ENCODE measurements at places on chromosomes 13 and 19. TPM values are rescaled to one million over a fixed set of nuclear protein-coding genes. Genes with fewer than 3 reads are reported as not detected.

- no peak for DNase-seq
- H3K27ac ChIP-seq, result no peak overlapping the region
- no peak overlapping the region for H3K4me3 ChIP-seq
- H3K4me1 ChIP-seq, result peaks cover 25% of the 10 kb centered on the region
- H3K27me3 ChIP-seq, result no peaks in the 10 kb centered on the region
Measured at GRCh38 chr13:98348466-98349200, 171.6 kb upstream of the RNF113B start.

LSM7 gene
- 21.1 TPM for total RNA-seq

DNA sequence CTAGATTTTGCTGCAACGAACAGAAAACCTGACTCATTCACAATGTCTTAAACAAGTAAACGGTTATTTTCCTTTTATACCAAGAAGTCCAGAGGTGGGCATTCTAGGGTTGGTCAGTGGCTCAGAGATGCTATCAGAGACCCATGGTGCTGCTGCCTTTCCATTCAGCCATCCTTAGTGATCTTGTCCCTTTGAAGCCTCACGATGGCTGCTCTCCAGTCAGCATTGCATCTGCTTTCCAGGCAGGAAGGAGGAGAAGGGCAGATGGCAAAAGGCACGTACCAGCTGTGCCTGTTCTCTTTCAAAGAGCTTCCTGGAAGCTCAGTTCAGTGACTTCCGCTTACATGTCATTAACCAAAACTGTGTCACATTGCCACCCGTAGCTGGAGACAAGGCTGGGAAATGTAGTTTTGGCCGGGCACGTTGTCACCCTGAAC is 30.1 kb downstream of the WDFY2 start:
- no peaks in the 10 kb centered on the region for H3K36me3 ChIP-seq
- no peak overlapping the region for H3K4me3 ChIP-seq
- no peaks in the 10 kb centered on the region for H3K27me3 ChIP-seq
- DNase-seq, result no peak
- H3K27ac ChIP-seq, result no peak overlapping the region
- peaks cover 17% of the 10 kb centered on the region for H3K4me1 ChIP-seq

GRCh38 chr13:32047088-32047487 is 15.5 kb downstream of the FRY start:
- H3K27ac ChIP-seq, result no peak overlapping the region
- no peaks in the 10 kb centered on the region for H3K36me3 ChIP-seq

KLF2 gene
- total RNA-seq, result 15.9 TPM

GRCh38 chr19:55652311-55653128 is 2.3 kb upstream of the U2AF2 start:
- H3K27me3 ChIP-seq, result no peaks in the 10 kb centered on the region
- H3K27ac ChIP-seq, result no peak overlapping the region
- H3K36me3 ChIP-seq, result no peaks in the 10 kb centered on the region

MCEMP1 gene
- total RNA-seq, result not detected

- H3K4me3 ChIP-seq, result no peak overlapping the region
- H3K36me3 ChIP-seq, result no peaks in the 10 kb centered on the region
- no peaks in the 10 kb centered on the region for H3K4me1 ChIP-seq
- no peak overlapping the region for H3K27ac ChIP-seq
Measured at GRCh38 chr13:107065036-107065435, 497.1 kb upstream of the ARGLU1 start.

DNA sequence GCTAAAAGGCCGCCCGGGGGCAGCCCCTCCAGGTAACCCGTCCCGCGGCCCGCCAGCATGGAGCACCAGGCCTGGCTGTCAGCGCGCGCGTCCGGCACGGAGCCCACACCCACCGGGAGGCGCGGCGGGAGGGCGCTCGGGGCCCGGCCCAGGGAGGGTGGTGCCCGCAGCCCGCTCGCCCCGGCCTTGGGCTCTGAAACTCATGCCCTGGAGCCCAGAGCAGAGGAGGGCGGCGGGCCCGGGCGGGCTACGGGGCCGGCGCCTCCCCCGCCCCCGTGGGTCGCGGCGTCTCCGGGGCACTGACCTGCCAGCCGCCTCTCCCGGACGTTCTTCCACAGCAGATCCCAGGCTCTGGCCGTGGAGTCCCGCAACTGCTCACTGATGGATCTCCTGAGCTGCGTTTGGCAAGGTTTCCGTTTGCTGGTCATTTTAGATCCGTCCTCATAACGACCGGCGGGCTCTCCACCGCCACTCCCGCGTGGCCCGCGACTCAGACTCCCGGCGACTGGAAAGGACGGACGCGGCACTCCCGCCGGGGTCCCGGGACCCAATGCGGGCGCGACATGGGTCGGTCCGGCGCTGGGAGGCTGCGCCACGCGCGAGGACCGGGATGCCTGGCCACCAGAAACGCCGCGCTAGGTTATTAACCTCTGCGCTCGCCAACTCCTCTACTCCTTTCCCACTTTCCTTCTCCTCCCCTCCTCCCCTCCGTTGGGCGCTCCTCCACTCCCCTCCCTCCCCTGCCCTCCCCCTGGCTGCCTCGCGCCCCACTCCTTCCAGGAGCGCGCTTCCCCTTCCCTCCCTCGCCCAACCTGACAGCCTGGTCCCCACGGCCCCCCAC is 64.7 kb upstream of the STARD13 start:
- H3K27me3 ChIP-seq, result no peaks in the 10 kb centered on the region
- no peaks in the 10 kb centered on the region for H3K36me3 ChIP-seq

CAMSAP3 gene
- total RNA-seq, result 9.0 TPM

GRCh38 chr13:73259061-73260017 is 200.5 kb downstream of the KLF5 start:
- no peaks in the 10 kb centered on the region for H3K27me3 ChIP-seq
- DNase-seq, result no peak

PLVAP gene
- total RNA-seq, result 322 TPM

MYO1F gene
- 5.2 TPM for total RNA-seq

FAM83E gene
- total RNA-seq, result not detected

DNA sequence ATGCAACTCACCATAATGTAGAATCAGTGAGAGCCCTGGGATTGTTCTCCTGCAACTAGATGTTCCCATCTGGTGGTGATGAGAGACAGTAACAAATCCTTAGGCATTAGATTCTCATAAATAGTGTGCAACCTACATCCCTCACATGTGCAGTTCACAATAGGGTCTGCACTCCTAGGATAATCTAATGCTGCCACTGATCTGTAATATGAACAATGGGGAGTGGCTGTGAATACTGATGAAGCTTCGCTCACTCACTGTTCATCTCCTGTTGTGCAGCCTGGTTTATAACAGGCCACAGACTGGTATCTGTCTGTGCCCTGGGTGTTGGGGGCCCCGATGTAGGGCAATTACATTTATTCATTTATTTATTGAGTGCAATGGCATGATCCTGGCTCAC is 86.9 kb downstream of the ZNF254 start:
- no peaks in the 10 kb centered on the region for H3K27me3 ChIP-seq
- no peak overlapping the region for H3K27ac ChIP-seq
- no peaks in the 10 kb centered on the region for H3K4me1 ChIP-seq
- H3K36me3 ChIP-seq, result no peaks in the 10 kb centered on the region
- H3K4me3 ChIP-seq, result no peak overlapping the region

DNA sequence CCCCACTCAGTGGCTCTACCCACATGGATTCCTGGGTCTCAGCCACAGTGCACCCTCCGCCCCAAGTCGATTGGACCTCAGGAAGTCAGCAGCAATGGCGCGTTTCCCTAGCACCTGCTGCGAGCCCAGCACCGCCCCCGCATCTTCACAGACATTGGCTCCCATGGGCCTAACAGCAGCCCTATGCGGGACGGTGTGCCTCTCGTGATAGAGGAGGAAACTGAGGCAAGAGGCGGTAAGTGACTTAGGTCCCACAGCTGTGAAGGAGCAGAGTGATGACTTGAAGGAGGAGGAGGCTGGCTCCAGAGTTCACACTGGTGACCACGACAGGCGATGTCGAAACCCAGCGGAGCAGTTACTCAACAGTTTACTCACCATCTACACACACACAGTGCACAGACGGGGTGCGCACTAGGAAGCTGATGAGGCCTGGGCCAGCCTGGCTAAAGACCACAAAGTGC is 104.5 kb upstream of the SOX1 start:
- no peaks in the 10 kb centered on the region for H3K4me1 ChIP-seq
- H3K36me3 ChIP-seq, result no peaks in the 10 kb centered on the region
- DNase-seq, result no peak
- no peak overlapping the region for H3K4me3 ChIP-seq

GRCh38 chr19:53019684-53020083 is 6.0 kb downstream of the ERVV-1 start:
- no peak overlapping the region for H3K4me3 ChIP-seq
- H3K27me3 ChIP-seq, result no peaks in the 10 kb centered on the region
- H3K36me3 ChIP-seq, result no peaks in the 10 kb centered on the region
- DNase-seq, result peak; percentile 5
- no peak overlapping the region for H3K27ac ChIP-seq

- peak; percentile 82 for DNase-seq
- peaks cover 26% of the 10 kb centered on the region for H3K4me1 ChIP-seq
- no peaks in the 10 kb centered on the region for H3K36me3 ChIP-seq
- H3K27ac ChIP-seq, result peak overlapping the region; percentile 83
- H3K4me3 ChIP-seq, result no peak overlapping the region
Measured at GRCh38 chr13:33383724-33384577, 98.4 kb upstream of the STARD13 start.

IGSF23 gene
- not detected for total RNA-seq

DNA sequence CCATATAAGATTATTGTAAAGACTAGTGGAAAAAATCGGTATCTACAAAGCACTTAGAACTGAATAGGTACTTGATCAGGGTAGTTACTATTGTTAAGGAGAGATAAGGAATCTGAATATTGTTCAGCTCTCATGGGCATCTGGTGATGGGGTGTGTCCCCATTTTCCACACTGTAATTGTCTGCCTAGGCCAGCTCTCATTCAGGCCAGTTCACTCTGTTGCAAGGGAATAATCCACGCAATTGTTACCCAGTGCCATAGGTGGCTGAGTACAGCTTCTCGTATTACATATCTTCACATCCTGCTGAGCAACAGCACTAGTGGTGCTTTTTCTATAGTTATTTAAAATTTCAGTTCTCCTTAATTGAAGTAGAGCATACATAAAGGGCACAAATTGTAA is 45.6 kb upstream of the C13orf42 start:
- no peaks in the 10 kb centered on the region for H3K4me1 ChIP-seq
- H3K27me3 ChIP-seq, result no peaks in the 10 kb centered on the region
- H3K4me3 ChIP-seq, result no peak overlapping the region
- H3K27ac ChIP-seq, result no peak overlapping the region

- H3K4me3 ChIP-seq, result no peak overlapping the region
- no peaks in the 10 kb centered on the region for H3K27me3 ChIP-seq
- H3K36me3 ChIP-seq, result no peaks in the 10 kb centered on the region
- H3K27ac ChIP-seq, result no peak overlapping the region
Measured at GRCh38 chr13:73720216-73720840, 413.9 kb downstream of the KLF12 start.

GRCh38 chr19:17846146-17846545 is 1.6 kb downstream of the JAK3 start:
- H3K36me3 ChIP-seq, result no peaks in the 10 kb centered on the region
- DNase-seq, result no peak
- peaks cover 15% of the 10 kb centered on the region for H3K4me1 ChIP-seq
- H3K27me3 ChIP-seq, result peaks cover 4% of the 10 kb centered on the region

ZNF317 gene
- total RNA-seq, result 18.0 TPM

KLK3 gene
- total RNA-seq, result not detected

- peaks cover 28% of the 10 kb centered on the region for H3K4me1 ChIP-seq
- peak overlapping the region; percentile 96 for H3K27ac ChIP-seq
- H3K27me3 ChIP-seq, result no peaks in the 10 kb centered on the region
Measured at GRCh38 chr13:45328661-45329111, 12.3 kb downstream of the TPT1 start.

PLPPR3 gene
- not detected for total RNA-seq

- no peaks in the 10 kb centered on the region for H3K36me3 ChIP-seq
- H3K27ac ChIP-seq, result no peak overlapping the region
- no peak overlapping the region for H3K4me3 ChIP-seq
- H3K4me1 ChIP-seq, result no peaks in the 10 kb centered on the region
Measured at GRCh38 chr13:71240911-71241310, 626.1 kb downstream of the DACH1 start.

DNA sequence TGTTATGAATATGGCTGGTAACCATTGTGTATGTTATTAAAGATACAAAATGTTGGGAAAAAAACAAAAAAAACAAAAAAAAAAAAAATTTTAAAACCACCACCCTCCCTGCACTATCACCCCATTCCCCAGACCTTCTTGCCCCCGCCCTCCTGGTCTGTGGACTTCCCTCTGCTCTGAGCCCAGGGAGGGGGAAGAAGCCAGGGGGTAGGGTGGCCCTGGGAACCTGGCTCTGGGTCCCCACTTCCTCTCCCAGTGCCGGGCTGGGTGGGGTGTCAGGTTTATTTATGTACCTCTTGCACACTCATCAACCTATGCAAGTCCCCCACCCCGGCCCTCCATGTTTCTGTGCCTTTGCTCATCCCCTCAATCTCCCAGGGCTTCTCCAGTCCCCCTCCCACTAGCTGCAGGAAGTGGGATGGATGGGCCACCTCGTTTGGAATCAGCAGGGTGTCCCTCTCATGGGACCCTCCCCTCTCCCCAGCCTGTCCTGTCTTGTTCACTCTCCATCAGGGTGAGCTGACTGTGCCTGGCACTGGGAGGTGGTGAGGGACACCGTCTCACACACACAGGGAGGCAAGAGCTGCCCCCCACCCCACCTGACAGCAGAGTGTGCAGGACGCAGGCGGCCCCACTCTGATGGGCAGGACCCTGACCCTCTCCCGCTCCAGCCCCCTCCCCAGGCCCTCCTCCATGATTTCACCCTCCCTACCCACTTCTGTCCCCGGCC is 5.9 kb downstream of the PAF1 start:
- H3K36me3 ChIP-seq, result peaks cover 72% of the 10 kb centered on the region
- H3K27ac ChIP-seq, result no peak overlapping the region
- H3K4me1 ChIP-seq, result peaks cover 3% of the 10 kb centered on the region
- no peak for DNase-seq
- H3K4me3 ChIP-seq, result no peak overlapping the region

- no peaks in the 10 kb centered on the region for H3K27me3 ChIP-seq
- H3K4me1 ChIP-seq, result peaks cover 22% of the 10 kb centered on the region
- no peak overlapping the region for H3K27ac ChIP-seq
Measured at GRCh38 chr13:108272333-108272732, 2.8 kb downstream of the TNFSF13B start.

DNA sequence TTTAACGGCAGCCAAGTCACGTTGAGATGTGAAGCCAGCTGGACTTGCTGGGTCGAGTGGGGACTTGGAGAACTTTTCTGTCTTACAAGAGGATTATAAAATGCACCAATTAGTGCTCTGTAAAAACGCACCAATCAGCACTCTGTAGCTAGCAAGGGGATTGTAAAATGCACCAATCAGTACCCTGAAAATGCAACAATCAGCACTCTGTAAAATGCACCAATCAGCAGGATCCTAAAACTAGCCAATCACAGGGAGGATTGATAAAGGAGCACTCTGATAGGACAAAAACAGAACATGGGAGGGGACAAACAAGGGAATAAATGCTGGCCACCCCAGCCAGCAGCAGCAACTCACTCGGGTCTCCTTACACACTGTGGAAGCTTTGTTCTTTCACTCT is 337.6 kb upstream of the SLITRK5 start:
- no peak for DNase-seq
- H3K4me1 ChIP-seq, result no peaks in the 10 kb centered on the region
- no peak overlapping the region for H3K27ac ChIP-seq

GRCh38 chr19:30135093-30135757 is 193.2 kb downstream of the URI1 start:
- no peaks in the 10 kb centered on the region for H3K4me1 ChIP-seq
- H3K36me3 ChIP-seq, result no peaks in the 10 kb centered on the region
- H3K27me3 ChIP-seq, result no peaks in the 10 kb centered on the region
- DNase-seq, result no peak

GRCh38 chr19:772730-773436 is 22.0 kb downstream of the MISP start:
- H3K4me3 ChIP-seq, result no peak overlapping the region
- no peaks in the 10 kb centered on the region for H3K36me3 ChIP-seq
- H3K27me3 ChIP-seq, result no peaks in the 10 kb centered on the region
- H3K4me1 ChIP-seq, result peaks cover 21% of the 10 kb centered on the region

Measured in thyroid gland (tissue), 4 donors.